ENCODE measurements at places on chromosomes 2 and 18. TPM values are rescaled to one million over a fixed set of nuclear protein-coding genes. Genes with fewer than 3 reads are reported as not detected.

The C2orf78 gene
- not detected for total RNA-seq

The SULT1C4 gene
- 4.5 TPM for total RNA-seq

The MROH2A gene
- total RNA-seq = not detected

The RFX8 gene
- total RNA-seq = not detected

The OSBPL6 gene
- 12.2 TPM for total RNA-seq

- no peak for DNase-seq
These were observed 1453.1 kb upstream of the SLC39A10 start for GRCh38 chr2:194203898-194204297.
